Mesothelial cell of epicardium (in vitro differentiated cells): ENCODE measurements at places on chromosomes 1 and 21.

DNA sequence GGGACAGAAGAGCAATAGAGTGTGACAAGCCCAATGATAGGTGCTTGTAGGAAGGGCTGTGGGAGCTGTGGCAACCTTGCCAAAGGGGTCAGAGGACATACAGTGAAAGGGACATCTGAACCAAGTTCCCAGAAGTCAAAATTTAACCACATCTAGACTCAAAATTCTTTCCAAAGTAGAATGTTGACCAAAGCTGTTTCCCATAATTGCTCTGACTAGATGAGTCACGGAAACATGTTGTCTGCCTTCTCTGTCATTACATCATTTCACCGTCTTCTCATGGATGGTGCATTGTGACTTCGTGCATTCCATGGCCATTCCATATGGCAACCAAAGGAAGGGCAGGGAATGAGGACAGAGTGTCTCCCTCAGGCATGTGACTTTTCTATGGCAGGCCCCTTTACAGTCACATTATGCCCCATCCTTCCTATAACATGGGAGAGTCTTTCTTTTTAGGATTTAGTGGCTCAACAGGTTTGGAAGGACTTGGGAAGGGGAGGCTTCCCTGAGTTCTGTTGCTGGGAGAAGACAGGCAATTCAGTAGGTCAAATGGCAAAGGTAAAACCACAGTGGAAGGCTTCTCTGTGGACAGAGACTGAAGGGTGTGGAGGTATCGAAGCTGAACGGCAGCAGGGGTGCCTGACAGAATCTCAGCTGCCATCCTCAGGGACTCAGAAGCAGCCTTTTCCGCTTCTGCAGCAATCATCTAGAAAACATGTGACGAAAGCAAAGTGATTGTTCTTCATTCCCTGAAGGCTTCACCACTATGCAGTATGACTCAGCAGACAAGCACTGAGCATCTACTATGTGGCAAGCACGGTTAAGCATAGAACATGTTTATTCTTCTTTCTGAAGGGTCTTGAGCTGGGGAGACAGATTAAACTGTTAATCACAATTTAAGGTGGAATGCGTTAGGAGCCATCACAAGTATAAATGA is 24.7 kb downstream of the NPHS2 start:
- no peak for DNase-seq

GRCh38 chr1:86324130-86324822 is 71.8 kb downstream of the ODF2L start:
- no peak for DNase-seq

- DNase-seq = no peak
These were observed 50.6 kb upstream of the SLC2A1 start for GRCh38 chr1:43009274-43009673.

- DNase-seq = no peak
These were observed 76.1 kb downstream of the VCAM1 start for GRCh38 chr1:100795646-100795985.

DNA sequence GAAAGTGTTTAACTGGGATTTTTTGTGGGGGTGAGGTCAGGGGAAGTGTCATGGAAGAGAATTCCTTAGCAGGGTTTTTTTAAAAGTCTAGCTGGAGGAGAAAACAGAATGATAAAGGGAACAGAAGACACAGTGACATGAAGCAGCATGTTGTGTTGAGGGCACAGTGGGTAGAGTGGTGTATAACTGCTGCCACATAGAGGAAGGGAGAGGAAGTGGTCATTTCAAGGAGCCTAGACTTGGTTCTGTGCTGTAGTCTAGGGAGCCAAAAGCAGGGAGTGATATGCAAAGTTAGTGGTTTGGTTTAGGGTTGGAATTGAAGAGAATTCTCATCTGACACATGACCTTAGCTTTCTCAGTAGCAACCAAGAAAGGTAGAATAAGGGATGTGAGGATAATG is 10.2 kb downstream of the EEIG2 start:
- DNase-seq = no peak

DNA sequence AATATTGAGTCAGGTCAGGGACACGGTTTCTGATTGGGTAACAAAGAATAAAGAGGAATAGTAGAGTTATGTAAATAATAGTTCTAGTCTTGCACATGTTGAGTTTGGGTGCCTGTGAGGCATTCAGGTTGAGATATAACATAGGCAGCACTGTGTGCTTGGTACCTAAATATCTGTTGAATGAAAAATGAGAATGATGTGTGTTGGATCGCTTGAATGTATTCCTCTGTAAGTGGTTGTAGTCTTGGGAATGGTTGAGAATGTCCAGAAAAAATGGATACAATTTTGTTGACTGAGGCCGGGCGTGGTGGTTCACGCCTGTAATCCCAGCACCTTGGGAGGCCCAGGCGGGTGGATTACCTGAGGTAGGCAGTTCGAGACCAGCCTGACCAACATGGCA is 116.3 kb upstream of the HNRNPU start:
- DNase-seq = no peak

GRCh38 chr1:194338241-194338948 is 1152.0 kb upstream of the B3GALT2 start:
- no peak for DNase-seq

- no peak for DNase-seq
These were observed 47.2 kb upstream of the VANGL1 start for GRCh38 chr1:115594600-115594999.

DNA sequence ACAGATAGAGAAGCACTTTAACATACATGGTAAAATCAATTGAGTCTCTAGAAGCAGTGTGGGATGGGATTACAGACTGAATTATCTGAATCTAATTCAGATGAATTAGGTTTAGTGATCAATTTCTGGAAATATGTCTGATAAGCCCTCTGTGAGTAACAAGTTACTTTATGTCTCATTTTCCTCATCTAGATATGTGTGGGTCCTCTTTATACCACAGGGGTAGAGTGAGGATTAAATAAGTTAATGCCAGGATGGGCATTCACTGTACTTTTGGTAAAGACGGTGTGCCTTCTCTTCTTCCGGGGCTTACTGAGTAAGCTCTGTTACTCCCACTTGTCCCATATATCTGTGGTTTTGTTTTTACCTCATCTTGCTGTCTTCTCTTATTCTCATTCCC is 225.8 kb downstream of the RYR2 start:
- DNase-seq = no peak

DNA sequence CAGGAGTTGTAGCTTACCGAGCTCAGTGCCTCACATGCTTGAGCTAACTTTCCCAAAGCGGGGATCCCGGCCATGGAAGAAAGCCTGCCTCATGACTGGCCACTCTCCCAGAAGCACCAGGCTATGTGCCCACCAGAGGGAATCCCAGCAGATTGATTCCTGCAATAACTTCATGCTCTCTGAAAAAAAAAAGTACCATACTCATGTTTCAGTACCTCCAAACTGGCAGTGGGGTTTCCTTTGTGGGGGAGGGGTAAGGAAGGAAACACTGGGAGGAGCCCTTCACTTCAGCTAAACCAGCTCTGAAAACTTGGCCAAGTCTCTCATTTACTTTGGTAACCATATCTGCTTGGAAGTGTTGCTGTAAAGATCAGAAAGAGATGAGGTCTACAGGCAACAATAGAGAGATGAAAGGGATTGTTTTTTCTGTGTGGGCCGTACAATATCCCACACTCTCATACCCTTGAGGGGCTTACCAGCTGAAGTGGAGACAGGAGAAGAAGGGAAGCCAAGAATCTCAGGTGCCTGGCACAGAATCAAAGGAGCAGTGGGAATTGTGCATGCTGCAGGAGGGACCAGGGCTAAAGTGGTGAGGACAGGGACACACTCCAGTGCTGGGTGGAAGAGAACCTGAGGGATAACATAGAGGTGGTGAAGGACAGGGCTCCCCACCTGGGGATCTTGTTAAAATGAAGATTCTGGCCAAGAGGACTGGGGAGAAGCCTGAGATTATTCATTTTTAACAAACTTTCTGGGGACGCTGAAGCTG is 42.4 kb upstream of the TACSTD2 start:
- no peak for DNase-seq

GRCh38 chr1:112708002-112708448 is 1.1 kb upstream of the RHOC start:
- DNase-seq = no peak

GRCh38 chr1:82901561-82901960 is 1097.4 kb downstream of the TTLL7 start:
- no peak for DNase-seq

DNA sequence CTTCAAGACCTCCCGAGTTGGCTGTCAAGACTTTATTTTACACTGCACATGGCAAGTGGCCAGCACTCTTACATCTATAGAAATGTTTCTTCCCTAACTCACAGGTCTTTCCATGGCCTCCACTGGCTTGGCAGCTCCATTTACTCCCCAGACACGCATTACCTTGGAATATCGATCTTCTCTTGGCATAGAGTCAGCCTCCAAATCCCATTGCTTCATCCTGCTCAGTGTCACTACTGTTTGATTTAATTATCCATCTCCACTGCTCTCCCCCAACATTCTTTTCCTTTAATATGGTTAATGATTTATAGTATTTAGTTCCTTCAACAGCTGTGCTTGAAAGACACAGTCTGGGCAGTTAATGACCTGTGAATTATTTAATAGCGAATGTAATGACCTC is 241.2 kb upstream of the MAP1LC3C start:
- DNase-seq = no peak

DNA sequence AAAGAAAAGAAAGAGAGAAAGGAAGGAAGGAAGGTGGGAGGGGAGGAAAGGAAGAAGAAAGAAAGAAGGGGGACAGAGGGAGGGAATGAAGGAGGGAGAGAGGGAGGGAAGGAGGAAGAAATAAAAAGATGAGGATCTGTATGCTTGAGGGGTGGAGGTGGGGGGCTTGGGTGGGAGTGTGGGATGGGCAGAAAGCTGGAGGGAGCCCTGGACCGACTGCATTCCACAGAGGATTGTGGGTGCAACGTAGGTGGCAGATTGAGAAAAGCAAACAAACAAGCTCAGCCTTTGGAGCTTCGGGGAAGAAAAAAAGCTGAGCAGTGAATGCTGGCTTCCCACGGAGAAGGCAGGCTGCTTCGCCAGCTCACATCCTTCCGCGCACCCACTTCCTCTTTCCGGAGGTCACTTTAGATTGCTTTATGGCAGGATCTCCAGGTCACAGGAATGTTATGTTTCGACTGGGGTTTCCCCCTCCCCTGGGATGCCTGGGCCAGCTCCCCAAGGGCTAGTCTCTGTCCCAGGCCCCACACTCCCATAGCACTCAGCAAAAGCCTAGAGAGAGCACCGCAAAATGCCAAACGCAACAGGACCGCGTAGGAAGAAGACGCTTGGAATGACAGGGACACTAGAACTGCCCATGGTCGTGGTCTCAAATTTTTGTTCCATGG is 20.7 kb upstream of the LGALS8 start:
- peak; percentile 57 for DNase-seq

DNA sequence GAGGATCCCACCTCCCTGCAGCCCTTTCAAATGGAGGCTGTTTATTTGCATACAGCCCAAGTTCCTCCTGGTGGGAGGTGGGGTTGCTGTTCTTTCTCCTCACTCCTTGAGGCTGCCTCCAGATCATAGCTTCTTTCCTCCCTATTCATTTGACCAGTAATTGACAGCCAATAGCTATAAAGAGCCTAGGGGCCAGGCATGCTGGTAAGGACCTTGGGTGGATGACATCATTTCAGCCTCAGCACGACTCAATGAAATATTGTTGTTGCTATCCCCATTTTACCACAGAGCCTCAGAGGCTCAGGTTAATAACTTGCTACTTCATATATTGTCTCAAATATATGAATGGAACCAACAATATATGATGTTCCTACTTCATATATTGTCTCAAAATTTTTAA is 31.1 kb downstream of the ZSCAN20 start:
- DNase-seq = no peak

DNA sequence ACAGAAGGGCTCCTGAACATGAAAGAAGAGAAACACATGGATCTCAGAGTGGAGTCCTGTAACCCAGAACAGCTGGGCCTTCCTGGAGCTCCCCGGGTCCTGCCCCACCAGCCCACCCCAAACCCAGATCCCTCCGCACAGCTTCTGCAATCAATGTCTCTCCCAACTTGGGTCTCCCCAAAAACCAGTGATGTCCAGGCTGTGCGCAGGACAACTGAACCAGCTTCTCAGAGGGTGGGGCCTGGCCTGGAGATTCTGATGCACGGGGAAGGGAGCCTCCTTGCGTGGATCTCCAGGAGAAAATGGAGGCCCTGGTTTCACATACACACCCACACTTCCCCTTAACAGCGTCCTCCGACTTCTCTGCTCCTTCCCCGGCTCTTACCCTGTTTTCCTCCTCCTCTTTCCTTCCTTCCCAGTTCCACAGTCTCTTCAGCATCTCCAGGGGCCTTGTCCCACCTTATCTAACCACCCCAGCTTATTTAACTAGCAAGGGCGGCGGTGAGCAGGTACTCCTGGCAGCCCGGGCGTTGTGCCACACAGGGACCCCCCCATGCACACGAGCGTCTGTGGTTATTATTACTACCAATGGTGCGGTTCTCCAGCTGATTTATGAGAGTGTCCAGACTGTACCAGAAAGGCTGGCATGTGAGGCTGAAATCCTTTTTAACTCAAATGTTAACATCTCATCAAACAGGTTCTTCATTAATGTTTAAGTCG is 11.2 kb upstream of the MX2 start:
- DNase-seq = no peak

DNA sequence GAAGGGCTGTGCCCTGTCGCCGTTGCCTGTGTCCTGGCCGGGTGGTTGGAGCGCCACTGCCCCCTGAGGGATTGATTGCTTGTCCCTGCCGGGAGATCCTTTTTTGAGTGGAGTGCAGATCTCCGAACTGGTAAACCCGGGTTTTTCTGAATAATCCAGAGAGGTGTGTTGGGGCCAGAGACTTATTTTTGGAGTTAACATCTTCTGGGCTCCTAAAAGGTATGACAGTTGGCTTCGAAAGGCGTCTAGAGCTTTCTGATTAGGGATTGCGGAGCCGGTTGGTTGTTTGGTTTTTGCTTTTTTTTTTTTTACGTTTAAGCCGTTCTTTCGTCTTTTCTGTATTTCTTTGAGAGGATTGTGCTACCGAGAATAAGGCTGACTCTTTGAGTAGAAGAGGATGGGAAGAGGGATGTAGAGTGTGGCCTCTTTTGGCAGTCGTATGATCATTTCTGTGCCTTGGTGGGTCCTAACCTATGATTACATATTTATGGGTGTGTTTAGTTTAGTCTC is 756 bp downstream of the RLF start:
- DNase-seq = no peak

DNA sequence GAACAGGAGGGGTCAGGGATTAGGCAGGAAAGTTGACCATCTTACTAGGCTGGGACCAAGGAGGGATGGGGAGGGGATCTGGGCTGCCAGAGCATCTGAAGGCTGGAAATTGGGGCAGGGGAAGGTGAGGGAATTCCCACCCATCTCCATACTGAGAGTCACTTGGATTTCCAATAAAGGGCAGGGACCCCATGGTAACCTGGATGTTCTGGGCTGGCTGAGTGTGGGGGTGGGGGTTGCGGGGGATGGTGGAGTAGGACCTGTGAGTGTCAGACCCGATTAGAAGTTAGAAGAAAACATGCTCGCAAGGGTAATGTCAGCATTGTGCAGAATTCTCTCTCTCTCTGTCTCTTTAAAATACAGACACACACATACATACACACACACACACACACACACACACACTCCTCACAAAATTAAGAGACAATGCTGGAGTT is 40.0 kb upstream of the EPS15 start:
- no peak for DNase-seq

- DNase-seq = no peak
These were observed 125.1 kb downstream of the CRB1 start for GRCh38 chr1:197393105-197393504.

GRCh38 chr1:4416189-4416588 is 238.2 kb upstream of the AJAP1 start:
- DNase-seq = no peak

GRCh38 chr21:36323032-36323431 is 3.0 kb downstream of the MORC3 start:
- no peak for DNase-seq

GRCh38 chr21:46423546-46424038 is 35.1 kb upstream of the DIP2A start:
- no peak for DNase-seq

- DNase-seq = no peak
These were observed 242.5 kb upstream of the SGIP1 start for GRCh38 chr1:66291531-66291864.
